ENCODE measurements at places on chromosomes 5 and 9. TPM values are rescaled to one million over a fixed set of nuclear protein-coding genes. Genes with fewer than 3 reads are reported as not detected.

DNA sequence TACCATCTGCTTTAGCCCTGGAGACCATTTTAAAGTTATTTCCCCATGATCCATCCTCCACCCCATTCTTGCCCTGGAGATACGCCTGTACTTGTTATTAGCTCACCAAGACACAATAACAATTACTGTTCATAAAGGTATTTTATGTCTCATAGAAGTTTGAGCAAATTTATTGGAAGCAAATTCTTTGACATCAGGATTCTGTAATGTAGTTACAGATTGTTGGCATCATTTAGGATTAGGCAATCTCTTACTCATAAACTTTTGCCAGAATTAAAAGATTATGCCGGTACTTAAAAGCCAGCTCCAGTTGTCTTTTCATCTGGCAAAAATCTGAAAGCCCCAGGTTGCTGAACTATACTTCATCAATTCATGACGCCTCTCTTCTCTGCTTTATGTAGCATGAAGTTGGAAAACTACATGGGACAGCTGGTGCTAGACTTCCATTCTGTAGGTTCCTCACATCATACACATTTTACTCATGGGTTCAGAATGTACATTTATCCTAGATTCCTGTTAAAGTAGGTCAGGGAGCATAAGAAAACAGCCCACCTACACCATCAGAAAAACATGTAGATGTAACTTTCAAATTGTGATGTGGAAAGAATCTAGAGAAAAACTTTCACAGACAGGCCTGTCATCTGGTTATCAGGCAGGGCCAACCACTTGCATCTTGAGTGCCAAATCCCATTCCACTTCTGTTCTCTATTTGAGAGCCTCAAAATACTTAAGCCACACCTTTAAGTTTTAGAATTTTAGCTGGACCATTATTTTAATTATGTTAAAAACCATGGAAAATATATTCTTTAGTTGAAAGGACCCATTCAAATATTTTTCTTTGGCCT lies 14.0 kb downstream of the ATP10B start:
- no peaks in the 10 kb centered on the region for H3K27me3 ChIP-seq
- no peaks in the 10 kb centered on the region for H3K36me3 ChIP-seq
- no peak overlapping the region for H3K27ac ChIP-seq
- no peak overlapping the region for H3K4me3 ChIP-seq

DNA sequence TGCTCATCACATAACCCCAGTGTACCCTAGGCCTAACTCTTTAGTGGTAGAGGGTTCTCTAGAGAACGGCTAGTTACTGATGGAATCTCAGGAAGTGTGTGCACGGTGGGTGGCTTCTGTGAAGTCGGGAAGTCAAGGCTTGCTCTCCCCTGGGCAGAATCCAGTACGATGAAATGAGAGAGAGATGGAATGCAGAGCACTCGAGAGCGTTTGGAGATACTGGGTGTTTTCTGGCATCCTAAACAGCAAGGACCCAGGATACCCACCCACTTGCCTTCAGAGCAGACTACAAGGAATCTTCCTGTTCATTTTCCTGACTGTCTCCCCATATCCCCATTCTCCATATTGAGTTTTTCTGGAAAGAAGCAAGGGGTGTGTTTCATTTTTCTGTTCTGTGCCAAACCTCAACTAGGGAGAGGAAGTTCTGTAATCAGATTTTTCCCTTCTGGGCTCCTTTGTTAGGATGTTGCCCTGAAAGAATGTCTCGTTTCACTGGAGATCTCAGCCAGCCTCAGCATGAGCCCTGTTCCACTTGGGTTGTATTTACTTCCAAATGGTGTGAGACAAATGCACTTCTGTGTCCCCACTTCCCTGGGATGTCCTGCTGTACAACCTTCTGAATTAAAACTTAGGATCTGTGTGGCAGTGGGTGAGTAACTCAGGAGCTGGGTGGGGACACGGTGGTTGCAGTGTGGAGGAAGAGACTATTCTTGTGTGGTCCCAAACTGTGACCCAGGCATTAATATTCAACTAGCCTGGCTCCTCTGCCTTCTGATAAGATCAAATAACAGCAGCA lies 108.9 kb upstream of the SPRY4 start:
- H3K27ac ChIP-seq, result no peak overlapping the region
- DNase-seq, result no peak
- no peaks in the 10 kb centered on the region for H3K27me3 ChIP-seq
- no peaks in the 10 kb centered on the region for H3K36me3 ChIP-seq
- H3K4me3 ChIP-seq, result no peak overlapping the region
- H3K4me1 ChIP-seq, result no peaks in the 10 kb centered on the region

- no peaks in the 10 kb centered on the region for H3K27me3 ChIP-seq
- peaks cover 23% of the 10 kb centered on the region for H3K4me1 ChIP-seq
- H3K36me3 ChIP-seq, result no peaks in the 10 kb centered on the region
- H3K4me3 ChIP-seq, result peak overlapping the region; percentile 79
- DNase-seq, result no peak
- H3K27ac ChIP-seq, result no peak overlapping the region
Observed at GRCh38 chr9:37801959-37802711, 1.5 kb downstream of the DCAF10 start.

DNA sequence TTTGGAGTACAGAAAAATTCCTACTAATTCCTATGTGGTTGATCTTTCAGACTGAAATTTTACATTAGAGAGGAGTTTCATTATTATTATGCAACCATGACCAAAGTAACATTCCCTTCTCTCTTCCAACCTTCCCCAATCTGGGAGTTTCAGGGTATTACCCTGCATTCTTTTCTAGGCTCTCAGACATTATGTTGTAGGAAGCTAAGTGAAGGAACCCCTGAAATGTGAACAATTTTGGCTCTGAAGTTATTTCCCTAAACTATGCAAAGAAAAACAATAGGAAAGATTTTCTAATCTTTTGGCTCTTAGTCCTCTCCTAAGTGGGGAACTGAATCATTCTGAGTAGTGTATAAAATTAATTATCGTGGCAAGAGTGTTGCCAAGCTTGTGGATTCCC lies 63.3 kb upstream of the ZFAND5 start:
- no peak overlapping the region for H3K4me3 ChIP-seq
- DNase-seq, result no peak
- no peaks in the 10 kb centered on the region for H3K36me3 ChIP-seq
- H3K27ac ChIP-seq, result no peak overlapping the region

GRCh38 chr5:151954255-151954654 lies 29.6 kb upstream of the GLRA1 start:
- no peak overlapping the region for H3K4me3 ChIP-seq
- no peaks in the 10 kb centered on the region for H3K27me3 ChIP-seq
- no peak for DNase-seq
- no peaks in the 10 kb centered on the region for H3K4me1 ChIP-seq

DNA sequence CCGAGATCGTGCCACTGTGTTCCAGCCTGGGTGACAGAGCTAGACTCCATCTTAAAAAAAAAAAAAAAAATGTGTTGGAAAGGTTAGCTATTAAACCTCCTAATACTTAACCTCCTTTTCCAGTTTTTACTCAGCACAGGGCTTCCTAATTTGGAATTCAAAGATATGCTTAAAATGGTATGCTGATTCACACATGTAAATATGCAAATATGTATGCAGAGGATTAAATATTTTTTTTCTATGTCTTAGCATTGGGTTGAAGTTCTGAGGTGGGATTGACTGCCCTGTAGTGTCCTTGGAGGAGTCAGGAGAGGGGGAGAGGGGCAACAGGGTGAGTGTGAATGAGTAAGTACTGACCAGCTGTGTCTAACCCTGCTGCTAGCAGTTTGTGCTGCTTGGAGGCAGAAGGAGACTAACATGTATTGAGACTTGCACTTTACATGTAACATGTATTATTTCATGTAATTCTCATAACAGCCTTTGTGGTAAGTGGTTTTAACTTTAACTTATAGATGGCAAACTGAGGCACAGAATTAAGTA lies 63.2 kb downstream of the SLC44A1 start:
- no peaks in the 10 kb centered on the region for H3K36me3 ChIP-seq
- no peaks in the 10 kb centered on the region for H3K27me3 ChIP-seq
- no peak for DNase-seq
- H3K4me1 ChIP-seq, result no peaks in the 10 kb centered on the region
- no peak overlapping the region for H3K27ac ChIP-seq

PCDHB7 gene
- total RNA-seq, result 0.51 TPM

SPAG8 gene
- total RNA-seq, result 4.0 TPM

DOCK8 gene
- 9.2 TPM for total RNA-seq

SHC3 gene
- total RNA-seq, result 2.8 TPM

CAMK2A gene
- total RNA-seq, result 2.0 TPM

TPPP gene
- 1.7 TPM for total RNA-seq

FBXL7 gene
- 12.8 TPM for total RNA-seq

POLK gene
- total RNA-seq, result 60.3 TPM

All from uterus (tissue), 4 donors.